Activated T-helper 1 cell treated with Interleukin-2 at 50 U/mL for 16 hours (primary cell): ENCODE measurements at places on chromosomes 7 and 10.

GRCh38 chr7:26723129-26723528, 141.3 kb downstream of the SKAP2 start:
- no peak for DNase-seq

- no peak for DNase-seq
Observed at GRCh38 chr7:77368974-77369373, 47.2 kb downstream of the GSAP start.

- DNase-seq, result no peak
Observed at GRCh38 chr10:71132321-71132810, 80.0 kb upstream of the UNC5B start.

- no peak for DNase-seq
Observed at GRCh38 chr10:129323879-129324278, 143.2 kb upstream of the MGMT start.

- no peak for DNase-seq
Observed at GRCh38 chr7:102981451-102981850, 68.7 kb downstream of the LRRC17 start.

- no peak for DNase-seq
Observed at GRCh38 chr7:128084896-128085608, 53.8 kb upstream of the LRRC4 start.

- DNase-seq, result no peak
Observed at GRCh38 chr10:62492012-62492869, 118.1 kb downstream of the ZNF365 start.

- peak; percentile 70 for DNase-seq
Observed at GRCh38 chr10:118698421-118698820, 56.3 kb downstream of the CACUL1 start.

GRCh38 chr7:138023618-138024342, 21.9 kb upstream of the CREB3L2 start:
- DNase-seq, result no peak

- DNase-seq, result no peak
Observed at GRCh38 chr7:100655908-100656674, at the start of gene ACTL6B. Gene ACTL6B (minus strand): TSS chr7:100656448. CDS start chr7:100656354, 94 bp downstream.

GRCh38 chr7:42084263-42084662, 152.7 kb downstream of the GLI3 start:
- no peak for DNase-seq

DNA sequence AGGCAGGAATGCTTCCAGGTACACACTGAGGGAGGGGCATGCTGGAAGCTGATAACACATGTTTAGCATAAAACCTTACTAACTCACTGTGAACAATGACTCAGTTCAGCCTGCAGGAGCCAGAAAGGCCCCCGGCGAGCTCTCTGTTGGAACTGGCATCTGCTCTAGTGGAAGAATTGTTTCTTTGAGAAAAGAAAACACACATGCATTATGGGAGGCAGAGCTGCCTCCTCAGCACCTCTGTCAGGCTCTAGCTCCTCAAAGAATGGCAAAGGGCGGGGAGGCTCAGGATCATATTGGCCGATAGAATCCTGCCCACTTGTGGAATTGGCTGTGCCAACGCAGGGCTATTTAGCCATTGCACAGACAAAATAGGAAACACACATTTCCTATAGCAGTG, 338.3 kb downstream of the CXCL12 start:
- DNase-seq, result no peak

DNA sequence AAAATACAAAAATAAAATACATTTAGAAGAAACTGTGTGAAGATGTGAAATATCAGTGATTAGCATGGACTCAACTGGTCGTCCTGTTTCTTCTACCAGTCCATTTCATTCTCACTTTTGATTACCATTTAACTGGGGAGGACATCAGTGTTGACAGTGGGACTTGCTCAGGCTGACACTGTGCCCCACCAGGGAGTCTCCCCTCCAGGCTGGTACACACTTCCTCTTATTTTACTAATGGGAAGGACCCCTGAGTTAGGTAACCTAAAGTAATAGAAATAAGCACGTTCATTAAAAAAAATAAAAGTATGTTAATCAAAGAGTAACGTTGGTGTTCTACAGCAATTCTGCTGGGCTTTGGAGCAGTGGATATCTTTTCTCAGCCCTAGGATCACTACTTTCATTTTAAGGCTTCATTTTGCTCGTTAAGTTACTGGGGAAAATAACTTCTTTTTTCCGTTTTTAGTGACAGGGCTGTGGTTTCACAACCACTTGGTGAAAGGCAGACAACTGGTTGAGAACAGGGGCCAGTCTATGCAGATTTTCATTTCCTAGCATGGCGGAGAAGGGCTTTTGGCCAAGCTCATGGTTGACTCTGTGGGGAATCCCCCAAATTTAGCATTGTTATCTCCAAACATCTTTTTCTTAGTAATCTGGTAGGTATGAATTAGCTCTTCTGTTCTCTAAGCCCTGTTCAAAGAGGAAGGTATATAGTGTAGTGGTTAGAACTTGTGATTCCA, 2.1 kb downstream of the SNX10 start:
- DNase-seq, result peak; percentile 21

GRCh38 chr10:133338080-133339071, 1.7 kb upstream of the CALY start:
- DNase-seq, result no peak

DNA sequence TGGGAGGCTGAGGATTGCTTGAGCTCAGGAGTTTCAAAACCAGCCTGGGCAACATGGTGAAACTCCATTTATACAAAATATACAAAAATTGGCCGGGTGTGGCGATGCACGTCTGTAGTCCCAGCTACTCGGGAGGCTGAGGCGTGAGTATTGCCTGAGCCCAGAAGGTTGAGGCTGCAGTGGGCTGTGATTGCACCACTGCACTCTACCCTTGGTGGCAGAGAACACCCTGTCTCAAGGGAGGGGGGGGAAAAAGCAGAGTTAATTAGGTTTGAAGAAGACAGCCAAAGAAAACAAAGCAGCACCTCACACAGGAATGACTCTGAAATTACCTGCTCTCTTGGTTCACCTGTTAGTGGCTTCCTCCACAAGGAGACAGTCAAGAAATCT, 110.0 kb downstream of the EEPD1 start:
- no peak for DNase-seq

GRCh38 chr7:46230990-46231305, 309.9 kb upstream of the IGFBP3 start:
- no peak for DNase-seq

DNA sequence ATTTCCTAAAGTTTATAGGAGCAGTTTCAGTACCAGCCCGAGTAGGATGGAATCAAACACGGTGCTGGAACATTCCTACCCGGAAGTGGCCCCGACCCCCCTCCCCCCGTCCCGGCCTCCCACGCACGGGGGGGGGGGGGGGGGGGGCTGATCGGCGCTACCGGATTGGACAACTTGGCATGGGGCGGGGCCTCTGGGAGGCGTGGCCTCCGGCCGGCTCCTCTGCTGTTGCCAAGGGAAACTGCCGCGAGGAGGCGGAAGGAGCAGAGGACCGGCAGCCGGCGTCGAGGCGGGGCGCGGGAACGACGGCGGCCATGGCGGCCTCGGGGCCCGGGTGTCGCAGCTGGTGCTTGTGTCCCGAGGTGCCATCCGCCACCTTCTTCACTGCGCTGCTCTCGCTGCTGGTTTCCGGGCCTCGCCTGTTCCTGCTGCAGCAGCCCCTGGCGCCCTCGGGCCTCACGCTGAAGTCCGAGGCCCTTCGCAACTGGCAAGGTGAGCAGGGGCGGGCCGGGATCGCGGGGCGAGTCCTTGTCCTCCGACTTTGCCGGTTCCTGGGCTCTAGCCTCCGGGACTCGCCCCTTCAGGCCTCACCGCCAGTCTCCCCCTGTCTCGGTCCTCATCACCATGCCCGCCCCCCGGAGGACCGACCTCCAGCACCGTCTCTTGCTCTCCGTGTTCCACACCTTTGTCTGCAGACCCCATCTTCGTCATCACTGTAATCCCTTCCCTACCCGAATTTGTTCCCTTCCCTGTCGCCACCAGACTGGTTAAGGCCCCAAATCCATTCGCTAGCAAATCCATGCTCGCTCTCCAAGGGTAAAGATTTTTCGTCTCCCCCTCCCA, at the start of gene RHBDD2:
RHBDD2 (plus strand) TSS at position 266 of the 843 bp plus-strand sequence; CDS start at position 315, 49 bp downstream.
- peak; percentile 96 for DNase-seq

GRCh38 chr7:141128506-141128905, 54.6 kb downstream of the TMEM178B start:
- no peak for DNase-seq

- DNase-seq, result no peak
Observed at GRCh38 chr10:78830062-78830975, 238.4 kb upstream of the ZMIZ1 start.

- DNase-seq, result no peak
Observed at GRCh38 chr10:66835400-66835799, 90.4 kb upstream of the LRRTM3 start.

- DNase-seq, result no peak
Observed at GRCh38 chr10:14123139-14123538, 207.6 kb downstream of the FRMD4A start.

- DNase-seq, result no peak
Observed at GRCh38 chr7:115135769-115136410, 214.0 kb downstream of the MDFIC start.

DNA sequence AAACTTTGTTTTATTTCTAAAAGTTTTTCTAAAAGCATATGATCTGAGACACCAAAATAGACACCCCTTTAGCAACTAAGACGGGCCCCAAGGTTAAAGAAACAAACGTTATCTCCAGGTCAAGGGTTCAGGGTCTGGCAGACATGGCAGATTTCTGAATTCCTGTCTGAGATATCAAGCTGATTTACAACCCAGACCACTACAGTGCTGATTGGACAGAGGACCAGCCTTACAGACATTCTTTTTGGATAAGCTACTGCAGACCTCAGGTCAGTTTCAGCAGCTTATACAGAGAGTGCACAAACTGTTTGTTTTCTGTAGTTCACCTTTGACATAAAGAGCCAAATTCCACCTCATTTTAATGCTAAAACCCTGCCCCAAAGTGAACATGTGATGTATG, 34.8 kb downstream of the SVOPL start:
- no peak for DNase-seq

GRCh38 chr10:68086011-68086410, 10.9 kb upstream of the HERC4 start:
- no peak for DNase-seq

- DNase-seq, result no peak
Observed at GRCh38 chr7:151867912-151868311, 9.0 kb downstream of the PRKAG2 start.

GRCh38 chr10:66176772-66177171, 749.1 kb upstream of the LRRTM3 start:
- no peak for DNase-seq

- DNase-seq, result no peak
Observed at GRCh38 chr7:122887198-122887597, 938 bp upstream of the CADPS2 start.

GRCh38 chr7:38673795-38674194, 42.6 kb upstream of the AMPH start:
- DNase-seq, result no peak

DNA sequence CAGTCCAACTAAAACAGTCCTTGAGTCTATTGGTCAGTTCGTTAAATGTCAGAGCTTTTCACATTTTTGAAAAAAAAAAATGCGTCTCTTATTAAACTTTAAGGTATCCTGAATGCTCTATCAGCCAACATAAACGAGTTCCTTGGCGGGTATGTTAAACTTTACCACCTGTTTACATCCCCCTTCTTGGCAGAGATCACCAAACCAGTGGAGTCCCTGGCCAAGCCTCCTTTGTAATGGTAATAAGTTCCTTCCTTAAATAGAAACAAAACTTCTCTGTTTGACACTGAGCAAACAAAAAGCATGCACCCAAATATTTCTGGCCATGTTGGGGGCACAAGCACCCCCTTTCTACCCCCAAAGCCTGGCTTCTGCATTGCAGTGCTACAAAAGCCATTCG, 3.2 kb downstream of the TRIL start:
- DNase-seq, result no peak

DNA sequence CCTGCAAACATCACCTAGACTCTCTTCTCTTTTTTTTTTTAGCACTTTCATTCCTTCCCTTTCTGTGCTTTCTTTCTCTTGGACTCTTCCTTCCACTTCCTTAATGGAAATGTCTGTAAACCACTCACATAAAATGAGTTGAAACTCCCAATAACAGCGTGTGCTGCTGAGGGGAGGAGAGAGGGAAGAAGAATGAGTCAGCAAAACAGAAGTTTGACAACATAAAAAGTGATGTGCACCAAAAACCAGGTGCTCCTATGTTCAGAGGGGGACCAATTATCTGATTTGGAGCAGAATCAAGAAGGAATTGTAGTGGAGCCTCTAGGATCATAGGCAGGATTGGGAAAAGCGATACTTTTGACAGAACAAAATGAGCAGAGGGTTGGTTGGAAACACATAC, 712.1 kb upstream of the IGFBP3 start:
- DNase-seq, result no peak

DNA sequence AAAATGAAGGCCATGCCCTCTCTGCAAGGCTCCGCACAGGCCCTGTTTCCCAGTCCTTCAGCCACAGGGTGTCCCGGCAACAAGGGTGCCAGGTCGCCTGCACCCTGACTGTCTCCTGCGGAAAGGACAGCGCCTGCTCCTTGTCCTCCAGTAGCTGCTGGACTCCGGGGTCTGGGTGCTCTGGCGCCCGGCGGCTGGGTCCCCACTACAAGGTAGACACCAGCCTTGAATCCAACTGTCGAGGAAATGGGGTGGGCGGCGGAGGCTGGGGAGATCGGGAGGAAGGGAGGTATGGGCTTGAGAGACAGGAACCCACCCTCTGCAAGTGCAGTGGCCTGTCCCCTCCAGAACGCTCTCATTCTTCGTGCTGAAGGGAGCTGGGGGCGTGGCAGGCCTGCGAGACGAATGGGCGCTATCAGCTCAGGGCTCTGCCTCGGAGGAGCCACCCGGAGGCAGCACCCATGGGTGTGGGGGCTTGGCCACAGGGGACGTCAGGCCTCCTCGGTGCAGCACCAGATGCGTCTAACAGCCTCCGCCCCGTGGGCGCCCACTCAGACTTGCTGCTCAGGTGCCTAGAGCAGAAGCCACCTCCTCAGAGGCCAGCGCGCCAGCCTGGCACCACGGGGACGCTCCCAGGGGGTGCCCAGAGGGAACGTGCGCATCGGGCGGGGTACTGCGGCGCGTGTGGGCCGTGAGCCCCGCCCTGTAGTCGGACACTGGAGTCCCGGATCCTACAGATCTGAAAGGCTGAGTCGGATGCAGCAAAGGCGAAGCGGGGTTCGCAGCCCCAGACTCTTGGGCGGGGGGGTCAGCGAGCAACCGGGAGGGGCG, 15.6 kb downstream of the ADAM8 start:
- peak; percentile 33 for DNase-seq

GRCh38 chr10:126930883-126931503, 25.8 kb downstream of the DOCK1 start:
- DNase-seq, result no peak

GRCh38 chr10:96651998-96652431, 65.2 kb upstream of the TM9SF3 start:
- no peak for DNase-seq

GRCh38 chr10:25064401-25064800, 48.0 kb downstream of the THNSL1 start:
- no peak for DNase-seq

GRCh38 chr7:74356589-74357315, 67.5 kb downstream of the CLIP2 start:
- no peak for DNase-seq
